ENCODE measurements at places on chromosomes 11 and 22.

DNA sequence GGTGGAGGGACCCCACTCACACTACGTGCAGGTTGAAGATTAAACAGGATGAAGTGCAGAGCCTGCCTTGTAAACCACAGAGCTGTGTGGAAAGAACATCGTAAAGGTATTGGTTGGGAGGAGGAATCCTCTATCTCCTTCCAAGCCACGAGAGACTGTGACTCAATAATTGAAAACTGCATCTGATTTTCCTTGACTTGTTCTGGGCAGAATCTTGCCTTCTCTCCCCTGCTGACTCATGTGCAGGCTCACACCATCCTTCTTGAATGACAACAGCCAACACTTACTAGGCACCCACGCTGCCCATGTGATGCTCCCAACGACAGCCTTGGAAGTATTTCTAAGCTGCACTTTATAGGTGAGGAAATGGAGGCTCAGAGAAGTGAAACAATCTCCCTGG is 563.0 kb downstream of the MIAT start:
- no peaks in the 10 kb centered on the region for H3K27me3 ChIP-seq
- H3K4me3 ChIP-seq, result no peak overlapping the region
- H3K4me1 ChIP-seq, result peaks cover 47% of the 10 kb centered on the region

GRCh38 chr22:20126284-20127029 is 5.1 kb upstream of the ZDHHC8 start:
- no peaks in the 10 kb centered on the region for H3K27me3 ChIP-seq
- 0 out of 2 replicates have a peak, but pooled peaks cover 6% of the 10 kb centered on the region for H3K36me3 ChIP-seq

DNA sequence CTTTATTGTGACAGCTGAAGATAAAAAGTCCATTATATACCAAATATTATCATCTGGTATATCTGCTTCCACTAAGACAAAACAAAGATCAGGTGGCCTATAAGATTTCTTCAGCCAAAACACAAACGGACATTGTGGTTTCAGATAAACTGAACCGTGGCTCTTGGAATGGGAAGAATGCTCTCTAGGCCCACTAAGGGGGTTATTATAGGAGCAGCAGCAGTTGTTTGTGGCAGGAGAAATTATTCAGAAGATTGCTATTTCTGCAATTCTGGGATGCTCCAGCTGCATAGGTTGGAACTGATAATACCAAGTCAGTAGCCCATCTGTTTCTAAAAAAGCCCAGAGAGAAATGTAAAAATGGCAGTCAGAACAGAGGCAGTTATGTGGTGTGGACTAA is 145.3 kb downstream of the NCAM1 start:
- peak; percentile 23 for DNase-seq
- H3K4me3 ChIP-seq, result no peak overlapping the region
- no peak overlapping the region for H3K27ac ChIP-seq

GRCh38 chr22:17514084-17514483 is 49.2 kb upstream of the SLC25A18 start:
- DNase-seq, result no peak
- no peaks in the 10 kb centered on the region for H3K4me1 ChIP-seq
- no peak overlapping the region for H3K4me3 ChIP-seq
- no peaks in the 10 kb centered on the region for H3K36me3 ChIP-seq
- H3K27me3 ChIP-seq, result peaks cover 14% of the 10 kb centered on the region

GRCh38 chr11:44775985-44776446 is 49.3 kb downstream of the TSPAN18 start:
- H3K4me1 ChIP-seq, result no peaks in the 10 kb centered on the region
- no peaks in the 10 kb centered on the region for H3K36me3 ChIP-seq
- H3K4me3 ChIP-seq, result no peak overlapping the region
- no peak overlapping the region for H3K27ac ChIP-seq
- H3K27me3 ChIP-seq, result peaks cover 25% of the 10 kb centered on the region
- no peak for DNase-seq

Data from GM23248 (cell line).